Islet precursor cell (in vitro differentiated cells): ENCODE measurements at places on chromosomes 7 and 10.

DNA sequence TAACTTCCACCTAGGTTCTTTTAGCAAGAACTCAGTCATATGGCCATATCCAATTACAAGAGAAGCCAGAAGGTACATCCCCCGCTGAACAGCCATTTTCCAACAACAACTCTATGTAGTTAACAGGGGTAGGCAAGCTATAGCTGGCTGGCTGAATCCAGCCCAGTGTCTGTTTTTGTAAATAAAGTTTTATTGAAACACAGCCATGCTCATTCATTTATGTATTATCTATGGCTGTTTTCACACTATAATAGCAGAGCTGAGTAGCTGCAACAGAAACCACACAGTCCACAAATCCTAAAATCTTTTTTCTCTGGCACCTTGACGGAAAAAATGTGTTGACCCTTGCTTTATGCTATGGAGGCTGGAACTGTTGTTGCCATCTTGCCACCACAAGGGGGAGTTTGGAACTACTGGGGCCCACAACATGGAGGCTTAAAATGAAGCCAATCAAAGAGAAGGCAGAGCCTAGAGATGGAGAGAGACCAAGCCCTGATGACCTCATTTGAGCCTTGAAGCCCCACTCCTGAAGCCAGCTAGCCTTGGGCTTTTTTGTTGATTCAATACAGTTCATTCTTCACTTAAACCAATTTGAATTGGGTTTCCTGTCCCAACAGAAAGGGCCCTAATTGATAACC, 33.3 kb upstream of the XPNPEP1 start:
- peak; percentile 78 for DNase-seq

DNA sequence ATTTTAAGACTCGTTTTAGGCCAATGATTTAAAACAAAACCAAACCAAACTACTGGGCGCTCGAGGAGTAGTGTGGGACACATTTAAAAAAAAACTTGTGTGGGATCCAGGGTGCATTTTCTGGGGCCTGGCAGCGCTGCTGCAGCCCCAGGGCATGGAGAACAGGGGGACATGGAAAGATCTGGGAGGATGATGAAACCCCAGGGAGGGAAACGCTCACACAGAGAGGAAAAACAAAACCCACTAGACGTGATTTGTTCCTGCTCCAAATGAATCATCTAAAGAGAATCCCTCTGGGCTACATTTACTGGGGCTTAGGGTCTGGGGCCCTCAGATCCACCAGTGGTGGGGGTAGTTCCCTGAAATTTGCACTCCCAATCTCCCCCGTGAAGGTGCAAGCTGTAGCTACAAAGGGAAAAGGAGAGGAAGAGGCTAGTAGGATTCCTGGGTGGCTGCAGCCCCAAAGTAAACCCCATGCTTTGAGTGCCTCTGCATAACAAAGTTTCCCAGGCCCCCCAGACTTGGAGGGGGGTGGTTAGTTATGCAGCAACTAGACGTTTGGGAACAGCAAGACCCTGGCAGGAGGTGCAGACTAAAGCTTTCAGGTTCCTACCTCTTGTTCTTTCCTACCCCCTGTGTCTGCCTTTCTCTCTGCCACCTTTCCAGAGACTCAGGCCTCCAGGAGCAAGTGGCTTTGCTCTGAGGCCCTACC, 14.5 kb upstream of the HOXA13 start:
- peak; percentile 49 for DNase-seq

DNA sequence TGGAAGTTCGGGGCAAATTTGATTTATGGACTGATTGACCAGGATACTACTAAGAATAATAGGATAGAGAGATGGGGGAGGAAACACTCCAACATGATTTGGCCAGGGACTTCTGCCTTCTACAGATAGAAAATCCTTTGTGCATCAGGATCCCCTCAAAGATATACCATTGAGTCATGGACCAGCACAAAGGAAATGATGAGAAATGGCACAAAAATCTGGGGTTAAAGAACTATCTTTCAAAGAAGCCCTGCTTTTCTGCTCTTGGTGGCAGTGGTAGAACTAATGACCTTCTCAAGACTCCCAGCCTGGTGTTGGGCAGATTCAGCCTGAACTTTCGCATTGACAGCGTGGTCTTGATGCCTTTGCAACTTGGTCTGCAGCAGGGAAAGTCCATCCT, 27.6 kb upstream of the LAMB1 start:
- no peak for DNase-seq

DNA sequence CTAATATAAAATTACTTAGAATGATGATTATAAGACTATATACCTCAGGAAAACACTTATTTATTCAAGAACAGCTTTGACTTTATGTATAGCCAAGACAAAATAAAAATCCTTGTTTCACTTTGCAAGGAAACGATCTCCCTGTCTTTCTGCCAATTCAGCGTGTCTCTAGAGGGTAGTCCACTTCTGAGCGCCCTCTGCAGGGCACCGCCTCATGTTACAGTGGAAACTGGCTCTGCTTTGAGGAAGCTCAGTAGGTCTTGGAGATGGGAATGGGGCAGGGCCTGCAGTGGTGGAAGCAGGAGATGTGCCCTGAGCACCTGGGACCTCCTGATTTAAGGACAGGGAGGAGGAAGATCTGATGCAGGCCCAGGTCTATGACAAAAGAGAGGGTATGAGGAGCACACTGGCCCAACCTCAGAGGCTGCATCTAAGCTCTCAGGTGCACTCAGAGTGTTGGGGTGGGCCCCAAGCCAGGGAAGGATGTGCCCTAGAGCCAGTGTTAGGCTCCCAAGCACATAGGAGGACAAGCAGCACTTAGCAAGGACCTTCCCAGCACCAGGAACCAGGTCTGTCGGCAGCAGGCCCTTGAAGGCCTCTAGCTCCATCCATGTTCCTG, 481.0 kb downstream of the TNS3 start:
- peak; percentile 83 for DNase-seq

DNA sequence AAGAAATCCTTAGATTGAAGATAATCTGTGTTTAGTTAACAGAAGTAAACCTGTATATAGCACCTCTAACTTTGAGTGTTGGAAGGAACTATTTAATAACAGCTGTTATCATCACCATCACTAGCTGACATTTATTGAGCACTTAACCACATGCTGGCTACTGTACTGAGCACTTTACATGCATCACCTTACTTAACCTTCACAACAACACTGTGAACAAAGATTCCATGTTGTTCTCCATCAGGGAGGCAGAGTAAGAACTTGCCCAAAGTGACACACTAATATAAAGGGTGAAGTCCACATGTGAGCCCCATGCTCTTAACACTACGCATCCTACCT, 182.2 kb downstream of the ST7 start:
- no peak for DNase-seq

- DNase-seq = no peak
These were observed 22.2 kb upstream of the BAIAP2L1 start for GRCh38 chr7:98423043-98423442.

DNA sequence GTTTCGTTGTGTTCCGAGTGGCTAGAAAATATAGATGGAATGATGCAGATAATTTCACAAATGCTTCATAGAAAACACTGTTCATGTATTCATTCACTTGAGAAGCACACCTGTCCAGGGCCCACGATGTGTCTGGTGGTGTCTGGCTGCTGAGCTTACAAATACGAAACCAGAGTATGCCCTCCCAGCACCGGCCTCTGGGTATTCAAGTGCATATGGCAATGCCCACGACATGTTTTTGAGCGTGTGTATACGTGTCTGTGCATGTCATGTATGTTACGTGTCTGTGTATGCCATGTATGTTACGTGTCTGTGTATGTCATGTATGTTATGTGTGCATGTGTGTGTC, 37.9 kb downstream of the IL2RA start:
- DNase-seq = no peak

- DNase-seq = no peak
These were observed 124.7 kb downstream of the ZNF248 start for GRCh38 chr10:37732685-37733084.

- peak; percentile 49 for DNase-seq
These were observed 63.4 kb downstream of the MYL10 start for GRCh38 chr7:101565601-101566209.

- no peak for DNase-seq
These were observed 148.2 kb upstream of the ETV1 start for GRCh38 chr7:14137676-14138075.

- DNase-seq = peak; percentile 40
These were observed 596 bp upstream of the GDF2 start for GRCh38 chr10:47321521-47322195.

DNA sequence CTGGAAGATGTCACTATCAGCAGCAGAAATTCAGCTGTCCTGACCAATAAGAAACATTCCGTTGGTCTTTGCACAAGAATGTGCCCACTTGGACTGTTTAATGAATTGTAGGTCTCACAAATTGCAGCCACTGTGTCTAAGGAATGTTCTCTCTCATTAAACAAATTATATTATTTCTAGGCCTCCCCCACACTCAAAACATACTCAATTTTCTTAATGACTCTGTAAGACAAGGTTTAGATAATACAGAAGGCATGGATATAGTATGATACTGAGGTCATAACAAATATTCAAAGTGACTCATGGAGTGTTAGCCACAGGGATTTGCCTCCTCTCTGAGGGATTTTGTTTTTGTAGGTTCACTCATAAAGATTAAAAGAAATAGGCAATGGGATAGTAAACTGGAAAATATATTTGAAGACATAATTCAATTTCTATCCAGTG, 197.5 kb downstream of the PTN start:
- no peak for DNase-seq

DNA sequence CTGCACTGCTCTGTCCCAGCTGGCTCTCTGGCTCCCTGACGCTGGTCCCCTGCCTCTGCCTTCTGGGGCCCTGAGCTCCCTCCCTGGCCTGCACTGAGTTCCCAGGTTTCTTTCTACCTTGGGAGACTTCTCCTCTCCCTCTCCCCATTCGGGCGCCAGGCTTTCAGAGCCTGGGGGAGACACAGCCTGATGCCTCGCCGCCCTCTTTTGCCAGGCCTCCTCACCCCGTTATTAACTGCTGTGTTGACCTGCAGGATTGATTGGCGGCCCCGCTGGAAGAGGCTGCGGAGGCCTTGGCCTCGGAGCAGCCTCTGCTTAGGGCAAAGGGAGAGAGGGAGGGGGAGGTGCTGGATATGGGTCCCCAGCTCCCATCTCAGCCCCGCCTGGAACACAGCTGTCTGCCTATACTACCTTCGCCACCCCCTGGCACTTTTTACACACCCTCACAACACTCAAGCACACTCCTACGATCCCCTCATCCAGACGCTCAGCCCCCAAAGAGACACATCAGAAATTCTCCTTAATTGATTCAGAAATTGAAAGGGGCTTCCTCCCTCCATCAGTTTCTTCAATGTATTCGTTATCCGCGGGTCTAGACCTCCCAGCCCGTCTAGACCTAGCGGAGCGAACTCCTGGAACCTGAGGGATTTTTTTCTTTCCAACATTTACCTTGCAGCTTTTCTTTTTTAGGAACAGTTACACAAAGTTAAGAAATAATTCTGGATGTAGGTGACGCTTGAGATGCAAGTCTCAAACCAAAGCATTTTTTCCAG, 7.1 kb upstream of the PAX2 start:
- DNase-seq = no peak

DNA sequence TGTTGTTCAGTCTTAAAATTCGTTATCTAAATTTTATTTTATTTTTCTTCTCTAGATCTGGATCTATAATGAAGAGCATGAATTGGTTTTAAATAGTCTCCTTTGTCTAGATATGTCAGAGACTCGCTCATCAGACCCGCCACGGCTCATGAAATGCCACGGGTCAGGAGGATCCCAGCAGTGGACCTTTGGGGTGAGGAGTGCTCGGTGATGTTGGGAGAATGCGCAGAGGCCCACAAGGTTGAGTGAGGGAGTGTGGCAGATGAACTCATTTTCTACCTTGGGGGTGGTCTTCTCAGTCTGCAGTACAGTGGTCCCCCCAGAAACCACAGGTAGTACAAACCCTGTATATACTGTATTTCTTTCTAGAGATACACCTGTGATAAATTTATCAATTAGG, 95.3 kb downstream of the GALNT11 start:
- no peak for DNase-seq

DNA sequence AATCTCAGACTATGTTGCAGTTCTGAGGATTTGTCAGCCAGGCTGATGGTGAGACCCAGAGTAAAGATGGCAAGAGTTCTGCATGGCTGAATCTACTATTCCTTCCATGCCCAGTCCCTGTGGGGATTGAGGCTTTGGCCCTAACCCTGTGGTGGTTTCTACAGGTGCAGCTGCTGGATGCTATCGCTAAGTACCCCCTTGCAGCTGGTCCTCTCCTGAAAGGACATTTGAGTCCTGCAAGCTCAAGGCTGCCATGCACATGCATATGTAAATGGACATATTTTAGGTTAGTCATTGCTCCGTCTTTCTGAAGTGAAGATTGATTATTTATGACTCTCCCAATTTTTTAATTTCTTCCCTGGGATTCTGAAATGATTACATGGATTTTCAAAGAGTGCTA, 1122.2 kb upstream of the CELF2 start:
- DNase-seq = no peak

GRCh38 chr7:69599286-69599954, 1.1 kb downstream of the AUTS2 start:
- DNase-seq = peak; percentile 58

DNA sequence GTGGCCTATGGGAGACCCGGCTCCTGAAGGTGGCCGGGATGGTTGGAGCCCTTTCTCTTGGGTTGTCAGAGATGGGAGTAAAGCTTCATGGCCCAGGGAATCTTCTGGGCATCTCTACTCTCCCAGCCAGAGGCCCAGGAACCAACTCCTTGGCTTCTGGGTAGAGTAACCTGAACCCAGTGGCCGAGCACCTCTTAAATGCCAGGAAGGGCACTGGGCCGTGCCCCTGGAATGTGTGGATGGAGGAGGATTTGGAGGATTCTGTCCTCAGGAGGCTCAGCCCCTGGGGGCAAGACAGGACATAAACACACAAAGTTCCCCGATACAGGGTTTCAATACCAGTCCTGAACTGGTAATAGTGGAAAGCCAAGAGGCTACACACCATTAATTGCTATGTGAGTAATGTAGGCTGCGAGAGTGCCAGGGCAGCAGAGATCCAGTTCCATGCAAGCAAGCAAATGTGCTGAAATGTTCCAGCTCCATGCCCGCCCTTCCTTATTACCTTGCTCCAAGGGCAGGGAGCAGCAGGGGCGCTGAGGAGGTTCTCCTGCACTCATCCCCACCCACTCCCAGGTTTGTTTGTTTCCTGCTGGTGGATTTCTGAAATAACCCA, 1.2 kb downstream of the PALD1 start:
- no peak for DNase-seq

DNA sequence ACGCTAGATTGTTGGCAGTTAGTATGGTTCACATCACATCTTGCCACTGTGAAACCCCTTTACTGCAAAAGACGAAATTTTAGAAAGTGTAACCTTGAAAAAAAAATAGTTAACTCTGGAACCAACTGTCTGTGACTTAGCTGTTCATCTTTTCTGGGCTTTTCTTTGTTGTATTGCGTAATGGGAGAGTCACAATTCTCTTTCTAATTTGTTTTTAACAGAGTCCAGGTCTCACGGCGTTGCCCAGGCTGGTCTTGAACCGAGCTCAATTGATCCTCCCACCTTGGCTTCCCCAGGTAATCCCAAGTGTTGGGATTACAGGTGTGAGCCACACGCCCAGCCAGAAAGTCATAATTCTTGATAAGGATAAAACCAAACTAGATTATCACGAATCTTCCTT, 14.5 kb downstream of the UBE3C start:
- DNase-seq = no peak

- no peak for DNase-seq
These were observed 21.5 kb downstream of the C10orf105 start for GRCh38 chr10:71697938-71698709.
